Hematopoietic multipotent progenitor cell treated with erythropoietin and hydrocortisone succinate and interleukin-3 and kit ligand, for 6 days (in vitro differentiated cells): ENCODE measurements at places on chromosomes 5 and 9.
A peak's percentile ranks its signal among the peaks of the same experiment; 100 is the strongest.

GRCh38 chr9:124478354-124478753, 28.1 kb downstream of the ADGRD2 start:
- DNase-seq, result no peak

- no peak for DNase-seq
These were observed 424.2 kb downstream of the IRX1 start for GRCh38 chr5:4019841-4020240.

DNA sequence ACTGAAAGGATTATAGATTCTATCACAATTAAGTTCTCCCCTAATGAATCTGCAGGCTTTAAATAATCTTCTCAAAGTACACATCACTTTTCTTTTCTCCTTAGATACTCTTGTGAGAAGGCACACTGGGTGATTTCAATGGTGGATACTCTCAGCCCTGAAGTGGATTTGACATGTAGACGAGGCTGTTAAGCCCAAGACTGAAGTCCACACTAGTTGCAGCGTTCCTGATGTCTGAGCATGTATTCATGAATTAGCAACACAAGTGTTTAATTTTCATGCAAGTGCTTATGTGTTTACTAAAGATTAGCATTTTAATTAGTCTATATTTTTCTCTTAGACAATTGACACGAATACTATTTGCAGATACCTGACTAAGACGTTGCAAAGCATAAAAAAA, 218.9 kb downstream of the TMEM161B start:
- no peak for DNase-seq

DNA sequence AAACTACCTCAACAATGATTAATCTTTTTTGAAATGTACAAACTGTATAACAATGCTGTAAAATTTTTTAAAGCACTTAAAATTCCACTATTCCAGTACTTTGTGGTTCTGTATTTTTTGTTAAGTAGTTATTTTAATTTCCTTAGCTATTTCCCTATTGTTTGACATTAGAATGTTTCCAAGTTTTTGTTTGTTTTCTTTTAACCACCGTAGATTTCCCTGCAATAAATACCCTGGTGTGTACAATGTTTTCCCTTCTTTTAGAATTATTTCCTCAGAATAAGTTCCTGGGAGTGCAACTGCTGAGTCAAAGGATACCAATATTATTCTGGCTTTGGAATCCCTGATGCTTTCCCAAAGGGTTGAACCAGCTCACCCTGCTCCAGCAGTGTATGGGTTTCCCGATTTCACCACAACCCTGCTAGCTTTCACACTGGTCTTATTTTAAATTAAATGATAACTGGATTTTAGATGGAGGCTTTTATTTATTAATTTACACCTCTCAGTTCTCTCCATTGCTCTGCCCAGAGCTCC, 20.6 kb upstream of the ANGPTL2 start:
- DNase-seq, result no peak

DNA sequence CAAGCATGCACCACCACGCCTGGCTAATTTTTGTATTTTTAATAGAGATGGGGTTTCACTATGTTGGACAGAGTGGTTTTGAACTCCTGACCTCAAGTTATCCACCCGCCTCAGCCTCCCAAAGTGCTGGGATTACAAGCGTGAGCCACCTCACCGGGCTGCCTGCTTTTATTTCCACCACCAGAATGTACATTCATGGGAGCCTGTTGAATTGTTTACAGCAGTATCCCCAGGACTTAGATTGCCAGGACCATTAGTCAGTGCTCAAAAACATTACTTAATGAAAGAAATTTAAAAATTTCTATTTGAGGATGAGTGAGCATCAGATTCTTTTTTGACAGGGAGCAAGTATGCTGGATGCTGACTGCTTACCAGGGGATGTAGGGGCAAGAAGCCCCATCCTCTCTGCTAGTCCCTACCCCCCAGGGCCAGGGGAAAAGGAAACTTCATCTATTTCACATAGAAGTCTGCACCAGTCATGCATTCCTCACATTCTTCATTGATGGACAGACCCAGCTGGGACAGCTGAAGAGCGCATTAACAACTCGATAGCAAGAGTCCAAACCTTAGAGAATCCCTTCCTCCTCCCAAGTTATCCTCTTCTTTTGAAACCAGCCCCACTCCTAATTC, 10.3 kb upstream of the RGMB start:
- DNase-seq, result no peak

DNA sequence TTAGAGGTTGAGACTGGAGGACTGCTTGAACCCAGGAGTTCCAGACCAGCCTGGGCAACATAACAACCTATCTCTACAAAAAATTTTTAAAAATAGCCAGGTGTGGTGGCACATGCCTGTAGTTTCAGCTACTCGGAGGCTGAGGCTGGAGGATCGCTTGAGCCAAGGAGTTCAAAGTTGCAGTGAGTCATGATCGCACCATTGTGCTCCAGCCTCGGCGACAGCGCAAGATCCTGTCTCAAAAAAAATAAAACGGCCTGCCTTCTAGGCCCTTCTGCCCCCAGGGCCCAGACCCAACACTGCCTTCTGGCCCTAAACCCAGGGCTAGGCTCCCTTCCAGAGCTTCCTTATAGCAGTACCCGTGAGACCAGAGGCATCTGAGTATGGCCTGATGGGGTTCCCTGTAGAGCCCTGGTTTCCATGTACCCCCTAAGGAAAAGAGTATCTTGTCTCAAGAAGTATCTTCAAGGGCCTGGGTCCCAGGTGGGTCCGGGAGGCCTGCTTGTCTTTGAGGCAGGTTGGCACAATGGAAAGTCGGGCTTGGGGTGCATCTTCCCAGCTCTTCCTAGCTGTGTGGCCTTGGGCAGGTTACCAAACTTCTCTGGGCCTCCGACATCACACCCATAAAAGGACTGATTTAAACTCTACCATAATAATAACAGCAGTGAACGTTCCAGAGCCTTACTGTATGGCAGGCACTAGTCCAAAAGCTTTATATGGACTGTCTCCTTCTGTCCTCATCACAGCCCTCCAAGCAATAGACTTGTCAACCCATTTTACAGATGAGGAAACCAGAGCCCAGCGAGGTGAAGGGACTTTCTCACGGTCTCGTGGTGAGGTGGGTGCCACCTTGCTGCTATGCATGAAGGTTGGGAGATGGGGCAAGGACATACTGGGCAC, 9.6 kb downstream of the LRRC8A start:
- no peak for DNase-seq

DNA sequence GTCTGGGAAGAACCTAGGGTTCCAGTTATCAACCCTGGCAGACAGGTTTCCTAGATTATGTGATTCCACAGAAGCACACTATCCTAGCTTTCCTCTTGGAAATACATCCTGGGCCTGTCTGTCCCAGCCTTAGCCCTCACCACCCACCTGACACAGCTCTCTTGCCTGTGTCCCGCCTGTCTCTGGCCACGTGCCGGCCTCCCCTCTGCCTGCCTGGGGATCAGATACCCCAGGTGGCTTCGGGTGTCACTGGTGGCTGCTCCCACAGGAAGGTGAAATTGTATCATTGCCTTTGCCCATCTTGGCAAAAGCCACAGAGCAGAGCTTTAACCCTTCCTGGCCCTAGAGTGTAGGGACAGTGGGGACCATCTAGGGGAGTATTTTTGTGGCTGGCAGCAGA, 6.2 kb downstream of the COL27A1 start:
- no peak for DNase-seq

DNA sequence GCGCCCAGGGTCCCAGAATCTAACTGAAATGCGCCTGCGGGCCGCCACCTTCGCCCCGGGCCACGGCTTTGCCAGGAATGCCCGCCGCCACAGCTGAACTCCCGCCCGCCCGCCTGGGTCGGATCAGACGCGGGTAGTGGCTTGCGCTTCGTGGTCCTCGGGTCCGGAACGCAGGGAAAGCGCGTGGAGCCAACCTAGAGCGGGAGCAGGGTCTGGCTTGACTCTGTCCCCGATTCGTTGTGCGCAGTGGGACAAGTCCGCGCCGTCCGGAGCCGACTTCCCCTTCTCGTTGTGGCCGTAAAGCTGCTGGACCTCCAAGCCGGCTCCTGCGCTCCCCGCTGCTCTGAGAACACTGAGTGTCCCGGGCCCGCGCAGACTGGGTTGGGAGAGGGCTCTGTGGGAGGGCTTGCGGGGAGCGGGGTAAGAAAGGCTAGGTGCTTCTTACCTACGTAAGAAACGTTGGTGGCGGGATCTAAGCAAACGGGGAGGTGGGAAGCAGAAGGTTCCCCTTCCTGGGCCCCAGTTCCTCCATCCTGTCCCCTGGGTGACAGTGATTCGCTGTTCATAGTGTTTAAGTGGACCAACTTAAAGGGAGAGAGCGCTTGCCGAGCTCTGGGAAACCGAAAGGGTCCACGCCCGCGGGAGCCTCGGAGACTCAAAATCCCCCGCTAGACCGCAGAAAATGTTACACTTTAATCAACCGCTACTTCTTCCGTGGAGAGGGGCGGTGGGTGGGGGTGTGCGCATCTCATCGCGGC, 4.4 kb upstream of the FOXE1 start:
- DNase-seq, result no peak

DNA sequence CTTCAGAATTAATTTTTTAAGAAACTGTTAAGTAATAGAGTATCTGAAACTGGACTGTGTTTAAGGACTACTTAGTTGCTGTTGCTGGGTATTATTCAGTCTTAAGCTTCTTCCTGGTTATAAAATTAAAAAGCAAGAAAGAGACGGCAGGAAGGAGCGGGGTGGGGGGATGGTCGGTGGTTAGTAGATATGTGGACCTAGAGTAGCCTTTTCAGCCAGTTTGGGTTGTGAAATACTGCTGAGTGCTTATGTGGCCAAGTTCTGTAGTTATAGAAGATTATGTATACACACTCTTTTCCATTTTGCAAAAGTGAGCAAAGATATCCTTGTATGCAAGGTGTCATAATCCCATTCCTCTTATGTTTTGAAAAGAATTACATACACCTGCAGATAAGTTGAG, 28.5 kb downstream of the TRIO start:
- peak; percentile 74 for DNase-seq

DNA sequence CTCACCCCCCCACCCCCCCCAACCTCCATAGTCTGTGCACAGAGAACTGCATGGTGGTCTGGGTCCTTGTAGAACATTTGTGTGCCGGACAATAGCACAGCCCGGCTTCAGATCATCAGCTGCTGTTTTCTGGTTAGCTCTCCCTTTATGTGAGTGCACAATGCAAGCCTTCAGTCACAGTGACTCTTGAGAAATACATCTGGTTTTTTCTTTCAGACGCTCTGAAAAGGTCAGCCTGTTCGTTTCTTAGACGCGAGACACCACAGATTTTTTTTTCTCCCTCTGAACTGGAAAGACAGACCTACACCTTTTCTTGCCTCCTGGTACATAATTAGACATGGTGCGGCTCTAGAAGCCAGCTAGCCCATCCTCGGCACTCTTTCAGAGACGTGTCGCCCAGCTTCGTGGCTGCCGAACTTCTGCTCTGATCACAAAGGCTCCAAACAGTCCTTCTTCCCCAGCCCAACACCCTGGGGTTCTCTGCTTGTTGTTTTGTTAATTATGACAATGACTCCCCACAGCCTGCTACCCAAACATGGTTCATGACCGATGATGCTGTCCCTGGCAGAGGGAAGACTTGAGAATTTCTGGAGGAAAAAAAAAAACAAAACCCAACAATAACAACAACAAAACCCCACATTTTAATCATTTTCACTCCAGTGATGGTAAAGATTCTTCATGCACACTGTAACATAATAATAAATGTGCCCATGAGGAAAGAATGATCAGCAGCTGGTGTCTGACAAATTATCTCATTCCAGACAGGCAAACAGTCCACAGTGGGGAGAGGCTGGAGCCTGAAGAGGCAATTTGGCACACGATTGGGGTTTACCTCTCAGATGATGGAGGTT, 241.4 kb upstream of the ZNF462 start:
- DNase-seq, result no peak

DNA sequence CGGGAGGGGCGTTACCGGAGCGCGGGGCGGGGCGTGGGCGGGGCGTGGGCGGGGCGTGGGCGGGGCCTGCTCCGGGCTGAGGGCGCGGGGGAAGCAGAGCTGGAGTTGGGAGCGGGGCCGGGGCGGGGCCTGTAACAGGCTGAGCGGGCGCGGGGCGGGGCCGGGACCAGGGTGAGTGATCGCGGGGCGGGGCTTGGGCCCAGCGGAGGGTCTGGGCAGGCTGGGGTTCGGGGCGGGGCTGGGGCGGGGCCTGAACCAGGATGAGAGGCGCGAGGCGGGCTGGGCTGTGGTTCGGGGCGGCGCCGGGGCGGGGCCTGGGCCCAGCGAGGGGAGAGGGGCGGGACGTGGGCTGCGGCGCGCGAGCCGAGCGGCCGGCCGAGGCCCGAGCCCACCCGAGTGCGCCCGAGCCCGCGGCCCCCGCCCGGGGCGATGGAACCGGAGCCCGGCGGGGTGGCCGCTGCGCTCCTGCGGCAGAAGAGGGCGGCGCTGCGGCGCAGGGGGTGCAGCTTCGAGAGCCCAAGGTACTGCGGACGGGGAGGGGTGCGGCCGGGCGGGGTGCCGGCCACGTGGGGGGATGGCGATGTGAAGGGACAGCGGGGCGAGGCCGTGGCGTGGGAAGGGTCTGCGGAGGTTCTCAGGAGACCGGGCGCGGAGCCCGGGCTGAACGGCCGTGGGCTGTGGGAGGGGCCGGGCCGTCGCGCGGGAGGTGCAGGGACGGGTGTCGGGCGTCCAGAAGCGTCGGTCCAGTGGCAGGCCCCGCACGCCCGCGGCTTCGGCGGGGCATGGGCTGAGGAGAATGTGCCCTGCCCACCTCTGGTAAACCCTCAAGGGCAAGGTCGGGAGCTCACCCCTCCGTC, 39.5 kb upstream of the GARNL3 start:
- DNase-seq, result peak; percentile 95

DNA sequence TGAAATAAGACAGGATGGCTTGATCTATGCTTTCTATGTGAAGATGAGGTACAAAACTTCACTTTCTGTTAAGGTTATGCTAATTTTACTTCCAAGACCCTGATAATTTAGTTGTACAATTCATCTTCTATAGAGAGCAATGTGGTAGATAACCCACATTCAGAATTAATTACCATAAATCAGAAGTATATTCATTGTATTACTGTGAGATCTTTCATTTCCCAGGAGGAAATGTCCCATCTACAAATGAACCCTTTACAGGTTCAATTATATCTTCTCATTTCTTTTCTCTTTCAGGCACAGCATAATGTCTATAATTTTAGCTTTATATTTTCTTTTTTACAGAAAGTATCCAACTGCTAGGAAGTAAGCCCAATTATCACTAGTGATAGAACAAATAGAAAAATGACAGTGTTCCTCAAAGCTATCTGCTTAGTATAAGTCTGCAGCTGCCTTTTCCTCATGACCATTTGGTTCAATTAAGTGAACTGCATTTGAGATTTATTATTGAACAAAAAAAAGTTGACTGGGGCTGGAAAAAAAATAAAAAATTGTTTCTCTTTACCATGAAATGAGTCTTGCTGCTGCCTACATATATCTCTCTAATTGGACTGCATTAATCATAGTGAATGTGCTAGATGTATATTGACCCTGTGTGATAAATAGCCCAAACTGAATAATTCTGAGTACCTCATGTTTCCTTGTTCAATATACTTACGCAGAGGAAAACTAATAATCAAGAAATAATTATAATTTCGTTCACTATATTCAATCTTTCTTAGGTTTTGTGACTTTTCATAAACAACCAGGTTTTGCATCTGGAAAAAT, 1329.4 kb downstream of the PTPRD start:
- no peak for DNase-seq
